SK-MEL-5 (cell line): ENCODE measurements at places on chromosomes 5 and 9. TPM values are rescaled to one million over a fixed set of nuclear protein-coding genes. Genes with fewer than 3 reads are reported as not detected.
A peak's percentile ranks its signal among the peaks of the same experiment; 100 is the strongest.

Gene ADRA1B
- total RNA-seq, result not detected in 2 replicates

GRCh38 chr5:9338796-9339195 is 207.1 kb downstream of the SEMA5A start:
- DNase-seq, result no peak

Gene RNF208
- total RNA-seq, result not detected in 2 replicates

Gene MYORG
- total RNA-seq, result 0.43 and 0.66 TPM in 2 replicates

DNA sequence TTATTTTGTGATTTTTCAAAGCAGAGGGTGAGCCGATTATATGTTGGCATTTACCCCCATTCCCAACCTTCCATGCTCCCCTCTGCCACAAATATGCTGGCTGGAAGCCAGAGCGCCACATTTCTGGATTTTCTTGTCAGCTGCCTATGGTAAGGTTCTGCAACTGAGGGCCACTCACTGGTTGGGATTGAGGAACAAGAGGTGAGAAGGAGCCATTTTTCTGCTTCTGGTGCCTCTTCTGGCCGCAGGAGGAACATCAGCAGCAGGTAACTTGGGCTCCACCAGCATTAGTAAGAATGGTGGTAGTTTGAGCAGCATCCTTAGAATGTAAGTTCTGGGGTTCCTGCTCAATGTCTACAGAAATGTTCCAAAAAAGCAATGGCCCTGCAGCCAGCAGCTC is 159.5 kb upstream of the MAST4 start:
- peak; percentile 46 for DNase-seq

GRCh38 chr5:141430332-141431113 is at the start of gene PCDHGA12:
Gene PCDHGA12 (plus strand): TSS chr5:141430507. CDS start chr5:141430760, 253 bp downstream.
- peak; percentile 86 for DNase-seq

DNA sequence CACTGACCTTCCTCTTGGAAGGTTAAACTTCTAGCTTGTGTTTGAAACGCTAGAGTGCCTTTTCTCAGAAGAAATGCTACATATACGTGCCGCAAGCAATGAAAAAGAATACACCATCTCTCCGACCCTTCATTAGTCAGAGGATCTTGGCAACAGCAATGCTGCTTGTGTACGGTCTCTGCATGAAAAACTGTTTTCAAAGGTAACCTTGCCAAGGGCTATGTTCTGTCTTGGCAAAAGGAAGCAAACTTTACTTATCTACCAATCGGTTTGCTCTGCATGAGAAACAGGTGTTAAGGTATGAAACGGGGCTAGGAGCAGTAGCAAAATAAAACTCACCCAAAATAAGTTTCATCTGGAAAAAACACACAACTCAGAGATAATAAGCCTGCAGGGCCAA is 297.8 kb downstream of the FBXL17 start:
- no peak for DNase-seq

- DNase-seq, result no peak
These were observed 212.0 kb downstream of the ADAMTS12 start for GRCh38 chr5:33679791-33680190.

- no peak for DNase-seq
These were observed 44.6 kb upstream of the CACNA1B start for GRCh38 chr9:137832830-137833590.

GRCh38 chr9:137030006-137030405 is 1.9 kb downstream of the FUT7 start:
- no peak for DNase-seq

DNA sequence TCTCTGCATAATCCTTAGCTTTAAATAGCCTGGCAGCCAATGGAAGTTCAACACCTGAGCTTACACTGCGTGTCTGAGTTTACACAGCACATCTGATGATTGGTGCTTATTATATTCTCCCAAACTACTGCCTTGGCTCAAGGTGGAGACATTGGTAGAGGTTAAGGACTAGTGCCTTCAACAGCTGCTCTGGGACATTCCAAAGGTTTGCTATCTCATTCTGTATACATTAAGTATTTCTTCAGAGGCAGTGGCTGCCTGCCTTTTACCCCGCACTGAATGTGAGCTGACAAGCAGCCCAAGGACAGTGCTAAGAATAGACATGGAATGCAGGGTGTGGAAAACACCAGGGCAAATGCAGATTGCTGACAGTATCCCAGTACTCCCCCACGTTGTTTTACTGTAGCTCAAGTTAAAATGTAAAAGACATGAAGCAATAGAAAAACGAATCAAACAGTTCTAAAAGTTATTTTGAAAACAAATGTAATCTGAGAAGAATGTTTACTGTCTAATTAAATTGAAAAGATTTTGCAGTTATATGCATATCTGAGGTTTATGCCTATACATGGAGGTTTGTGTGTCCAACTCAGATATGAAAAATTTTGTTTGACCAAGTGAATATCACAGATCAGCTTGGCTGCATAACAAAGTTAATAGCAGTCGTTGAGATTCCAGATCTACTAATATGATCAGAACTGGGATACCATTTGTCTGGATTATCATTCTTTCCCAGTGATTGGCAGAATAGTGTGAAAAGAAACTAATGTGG is 1.8 kb downstream of the HSPB3 start:
- peak; percentile 21 for DNase-seq

Gene UBE2QL1
- total RNA-seq, result 0.03 TPM in 1 of 2 replicates, not detected in the other

- DNase-seq, result peak; percentile 15
These were observed 89.3 kb downstream of the MARCHF11 start for GRCh38 chr5:16090270-16090669.

- DNase-seq, result no peak
These were observed 25.0 kb upstream of the TRIM36 start for GRCh38 chr5:115194676-115195075.

Gene CXCL14
- total RNA-seq, result not detected in 2 replicates

- no peak for DNase-seq
These were observed 805.6 kb downstream of the BRINP1 start for GRCh38 chr9:118563677-118564076.

- no peak for DNase-seq
These were observed 48.9 kb downstream of the SARDH start for GRCh38 chr9:133689151-133689763.

Gene TTC23L
- total RNA-seq, result 0.40 and 0.43 TPM in 2 replicates

Gene CARD6
- 4.0 and 4.8 TPM in 2 replicates for total RNA-seq

DNA sequence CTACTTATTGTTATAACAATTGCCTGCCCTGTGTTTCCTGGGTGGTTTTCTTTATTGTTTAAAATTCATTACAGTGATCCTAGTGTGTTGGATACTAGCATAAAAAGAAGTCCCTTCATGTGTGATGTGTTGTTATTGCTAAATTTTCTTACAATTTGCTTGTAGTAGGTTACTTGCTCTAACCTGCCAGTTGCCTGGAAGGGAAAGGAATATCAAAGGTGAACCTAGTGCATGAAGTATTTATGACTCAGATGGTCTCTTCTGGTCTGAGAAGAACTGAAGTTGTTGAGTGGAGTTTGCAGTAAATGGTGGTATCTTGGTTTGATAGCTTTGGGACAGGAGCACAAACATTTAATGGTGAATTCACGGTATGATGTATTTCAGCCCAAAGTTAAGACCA is 58.0 kb downstream of the SH3GL2 start:
- DNase-seq, result no peak

Gene DBH
- total RNA-seq, result not detected in 2 replicates

DNA sequence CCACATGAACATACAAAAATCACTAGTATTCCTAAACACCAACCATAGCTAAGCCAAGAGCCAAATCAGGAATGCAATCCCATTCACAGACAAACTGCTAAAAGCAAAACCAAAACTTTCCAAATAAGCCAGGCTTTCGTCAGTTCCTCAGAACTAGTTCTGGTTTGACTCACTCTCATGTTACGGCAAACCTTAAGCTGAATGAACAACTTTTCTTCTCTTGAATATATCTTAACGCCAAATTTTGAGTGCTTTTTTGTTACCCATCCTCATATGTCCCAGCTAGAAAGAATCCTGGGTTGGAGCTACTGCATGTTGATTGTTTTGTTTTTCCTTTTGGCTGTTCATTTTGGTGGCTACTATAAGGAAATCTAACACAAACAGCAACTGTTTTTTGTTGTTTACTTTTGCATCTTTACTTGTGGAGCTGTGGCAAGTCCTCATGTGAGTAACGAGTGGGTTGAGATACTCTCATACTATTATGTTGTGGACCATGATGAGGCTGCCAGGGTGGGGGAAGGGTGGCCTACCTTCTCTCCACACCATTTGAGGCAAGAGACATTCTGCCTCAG is at the start of gene PDCD1LG2:
Gene PDCD1LG2, plus strand, starts transcription at position 172 of the 572 bp plus-strand sequence. CDS start 12,016 bp downstream, outside the sequence.
- DNase-seq, result no peak

DNA sequence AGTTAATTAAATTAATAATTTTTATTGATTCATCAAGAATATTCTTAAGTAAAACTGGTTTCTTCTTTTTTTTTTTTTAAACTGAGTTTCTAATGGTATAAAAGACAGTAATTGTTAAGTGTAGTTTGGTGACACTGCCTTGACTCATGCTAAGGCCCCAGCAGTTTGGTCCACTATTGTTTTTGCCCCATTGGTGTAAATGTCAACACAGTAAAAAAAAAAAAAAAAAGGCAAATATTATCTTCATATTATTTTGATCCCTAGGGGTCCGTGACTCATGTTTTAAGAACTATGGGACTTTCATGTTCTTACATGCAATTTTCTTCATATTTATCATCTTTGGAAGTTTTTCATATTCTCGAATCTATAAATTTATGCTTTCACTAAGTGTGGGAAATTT is 29.2 kb upstream of the JAK2 start:
- no peak for DNase-seq

DNA sequence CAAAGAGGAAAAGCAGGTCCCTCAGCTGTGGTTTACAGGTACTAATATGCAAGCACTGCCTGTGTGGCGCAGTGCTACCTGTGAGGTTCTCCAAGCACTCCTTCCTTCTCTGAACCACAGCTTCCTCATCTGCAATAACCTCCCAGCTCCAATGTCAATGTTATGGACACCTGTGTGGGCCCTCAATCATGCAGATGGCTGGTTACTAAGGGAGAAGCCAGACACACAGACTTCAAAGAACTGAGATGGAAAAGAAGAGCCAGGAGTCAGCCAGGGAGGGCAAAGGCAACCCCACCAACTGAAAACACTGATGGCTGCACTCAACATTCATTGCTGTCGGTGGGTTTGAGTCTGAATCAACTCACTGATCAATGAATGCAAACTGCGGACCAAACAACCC is 77.7 kb downstream of the NR6A1 start:
- no peak for DNase-seq

GRCh38 chr9:17462869-17463464 is 115.9 kb upstream of the SH3GL2 start:
- DNase-seq, result peak; percentile 60

GRCh38 chr5:31114817-31115216 is 78.7 kb upstream of the CDH6 start:
- DNase-seq, result no peak

DNA sequence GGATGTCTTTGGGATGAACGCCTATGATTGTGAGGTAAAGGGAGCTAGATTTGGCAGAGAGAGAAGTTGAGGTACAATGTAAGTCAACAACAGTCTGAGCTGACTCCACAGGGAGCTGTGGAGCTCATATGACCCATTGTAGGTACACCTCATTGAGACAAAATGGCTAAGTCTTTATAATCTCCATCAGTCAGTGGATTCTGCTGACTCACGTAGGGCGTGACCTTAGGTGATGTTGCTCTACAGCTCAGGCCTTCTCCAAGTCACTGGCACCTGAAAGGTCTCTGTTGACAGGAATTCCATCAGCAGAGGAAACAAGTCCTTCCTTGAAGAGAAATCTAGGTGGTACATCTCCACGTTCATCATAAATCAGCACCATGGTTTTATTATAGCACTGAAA is 118.2 kb upstream of the PRR16 start:
- no peak for DNase-seq

DNA sequence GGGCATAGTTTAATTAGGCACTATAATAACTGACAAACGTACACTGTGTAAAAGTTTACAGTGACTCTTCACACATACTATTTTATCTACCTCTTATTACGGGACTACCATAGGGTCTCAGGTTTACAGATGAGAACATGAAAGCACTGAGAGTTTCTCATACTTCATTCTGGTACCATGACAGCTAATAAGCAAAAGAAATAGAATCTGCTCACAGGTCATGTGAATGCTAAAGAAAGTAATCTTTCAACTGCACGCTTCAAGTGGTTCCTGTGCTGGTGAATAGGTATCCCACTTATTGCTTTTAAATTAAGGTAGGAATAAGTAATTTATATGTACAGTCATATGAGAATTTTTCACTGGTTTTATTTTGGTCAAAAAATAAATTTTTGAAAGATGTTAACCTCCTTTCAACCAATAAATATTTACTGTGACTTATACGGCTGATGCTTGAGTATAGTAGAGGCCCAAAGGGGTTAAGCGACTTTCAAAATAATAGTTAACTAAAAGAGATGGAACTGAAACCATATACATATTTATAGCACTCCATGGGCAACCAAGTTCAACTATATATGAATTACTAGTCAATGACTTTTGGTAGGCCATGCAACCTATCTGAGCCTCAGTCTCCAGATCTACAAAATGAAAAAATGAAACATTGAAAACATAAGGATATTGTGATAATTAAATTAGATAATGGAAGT is 8.1 kb downstream of the CDKN2A start:
- DNase-seq, result no peak

GRCh38 chr5:102312586-102313370 is 16.7 kb upstream of the SLCO4C1 start:
- no peak for DNase-seq

Gene CCDC183
- 0.08 and 0.42 TPM in 2 replicates for total RNA-seq

DNA sequence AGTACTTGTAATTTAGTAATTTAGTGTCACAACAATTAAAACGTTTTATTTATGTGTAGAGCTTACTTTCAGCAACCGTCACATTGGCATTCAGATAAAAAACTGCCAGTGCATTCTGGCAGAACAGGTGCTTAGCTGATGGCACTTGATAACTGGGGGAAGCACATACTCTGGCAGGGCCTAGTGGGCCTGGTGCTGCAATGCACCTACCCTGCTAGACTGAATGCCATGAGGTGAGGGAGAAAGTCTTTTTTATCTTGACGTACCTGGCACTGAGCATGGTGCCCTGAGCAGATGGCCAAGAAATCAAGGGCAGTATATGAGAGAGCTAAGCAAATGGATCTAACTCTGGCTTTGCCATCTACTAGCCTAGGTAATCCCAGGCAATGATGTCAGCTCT is 280.6 kb upstream of the EFNA5 start:
- no peak for DNase-seq

- DNase-seq, result no peak
These were observed 4.7 kb upstream of the SOWAHA start for GRCh38 chr5:132808448-132808847.

Gene DNAI1
- 0.45 and 0.77 TPM in 2 replicates for total RNA-seq

GRCh38 chr9:135577256-135577655 is 15.7 kb downstream of the PAEP start:
- DNase-seq, result no peak

Gene SLC25A46
- total RNA-seq, result 81.6 and 85.8 TPM in 2 replicates

- no peak for DNase-seq
These were observed 2.6 kb upstream of the TNFAIP8 start for GRCh38 chr5:119353213-119353612.

GRCh38 chr9:113462781-113463286 is 693 bp upstream of the RGS3 start:
- DNase-seq, result no peak

GRCh38 chr5:14574096-14574495 is 7.5 kb upstream of the OTULINL start:
- no peak for DNase-seq

Gene HTR4
- not detected in 2 replicates for total RNA-seq
